ENCODE measurements at places on chromosomes 4 and X.

DNA sequence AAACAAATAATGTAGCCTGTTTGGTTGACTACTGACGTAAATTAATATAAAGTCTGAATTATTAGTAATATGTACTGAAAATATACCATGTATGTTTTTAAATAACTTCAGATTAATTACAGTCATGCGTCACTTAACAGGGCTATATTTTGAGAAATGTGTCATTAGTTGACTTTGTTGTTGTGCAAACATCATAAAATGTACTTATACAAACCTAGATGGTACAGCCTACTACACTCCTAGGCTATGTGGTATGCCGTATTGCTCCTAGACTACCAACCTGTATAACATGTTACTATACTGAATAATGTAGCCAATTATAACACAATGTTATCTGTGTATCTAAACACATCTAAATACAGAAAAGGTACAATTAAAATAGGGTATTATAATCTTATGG lies 66.6 kb downstream of the RNF150 start:
- no peak for DNase-seq

GRCh38 chr4:22410645-22411247 lies 105.1 kb downstream of the ADGRA3 start:
- no peak for DNase-seq

GRCh38 chrX:71095981-71096759 lies 519 bp downstream of the FOXO4 start:
- DNase-seq = no peak

DNA sequence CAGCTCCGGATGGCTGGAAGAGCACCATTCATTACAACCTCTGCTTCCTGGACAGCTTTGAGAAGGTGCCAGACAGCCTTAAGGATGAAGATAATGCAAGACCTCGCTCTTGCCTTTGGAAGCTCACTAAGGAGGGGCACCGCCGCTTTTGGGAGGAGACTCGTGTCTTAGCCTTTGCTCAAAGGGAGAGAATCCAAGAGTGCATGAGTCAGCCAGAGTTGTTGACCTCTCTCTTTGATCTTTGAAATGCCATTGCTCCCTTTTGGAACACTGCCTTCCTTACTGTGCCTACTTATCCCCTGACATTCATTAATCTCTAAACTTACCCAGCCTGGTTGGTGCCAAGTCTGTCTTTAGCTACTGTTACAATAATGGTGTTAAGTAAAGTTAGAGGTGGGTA lies 1.2 kb downstream of the FOXR2 start:
- DNase-seq = no peak

- DNase-seq = no peak
Measured at GRCh38 chr4:6270636-6271121, 1.0 kb downstream of the WFS1 start.

DNA sequence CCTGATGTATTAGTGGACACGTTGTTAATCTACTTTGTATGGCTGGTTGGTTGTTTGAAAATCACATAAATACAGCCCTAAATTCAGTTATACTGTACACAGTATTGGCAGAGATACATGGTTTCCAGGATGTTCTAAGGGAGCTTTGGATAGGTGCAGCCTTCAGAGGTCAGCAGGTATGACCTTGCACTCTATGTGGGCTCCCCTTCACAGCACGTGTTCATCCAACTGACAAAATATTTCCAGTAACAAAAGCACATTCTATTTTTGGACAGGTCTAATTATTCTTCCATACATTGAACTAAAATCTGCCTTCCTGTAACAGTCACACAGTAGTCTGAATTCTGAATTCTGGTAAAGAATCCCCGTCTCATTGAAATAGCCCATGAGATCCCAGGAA lies 92.8 kb upstream of the RAPGEF2 start:
- no peak for DNase-seq

GRCh38 chr4:7063362-7063761 lies 4.5 kb downstream of the GRPEL1 start:
- no peak for DNase-seq

DNA sequence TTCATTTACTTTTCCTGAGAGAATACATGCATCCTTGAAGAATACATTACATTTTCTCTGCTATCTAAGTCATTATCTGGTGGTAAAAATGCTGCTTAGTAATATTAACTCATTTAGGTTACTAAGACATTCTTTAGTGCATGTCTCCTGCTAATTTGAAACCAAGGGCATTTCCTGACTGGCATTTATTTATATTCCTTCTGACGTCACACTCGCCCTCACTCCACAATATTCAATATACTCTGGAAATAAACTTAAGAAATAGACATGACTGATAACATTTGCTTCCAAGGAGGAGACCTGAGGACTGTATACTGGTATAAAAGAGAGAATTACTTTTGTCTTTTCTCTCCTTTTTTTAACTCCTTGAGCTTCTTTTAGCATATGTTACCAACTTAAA lies 619.5 kb upstream of the SMIM31 start:
- DNase-seq = no peak

GRCh38 chr4:157895205-157895604 lies 277.6 kb downstream of the GASK1B start:
- DNase-seq = no peak

DNA sequence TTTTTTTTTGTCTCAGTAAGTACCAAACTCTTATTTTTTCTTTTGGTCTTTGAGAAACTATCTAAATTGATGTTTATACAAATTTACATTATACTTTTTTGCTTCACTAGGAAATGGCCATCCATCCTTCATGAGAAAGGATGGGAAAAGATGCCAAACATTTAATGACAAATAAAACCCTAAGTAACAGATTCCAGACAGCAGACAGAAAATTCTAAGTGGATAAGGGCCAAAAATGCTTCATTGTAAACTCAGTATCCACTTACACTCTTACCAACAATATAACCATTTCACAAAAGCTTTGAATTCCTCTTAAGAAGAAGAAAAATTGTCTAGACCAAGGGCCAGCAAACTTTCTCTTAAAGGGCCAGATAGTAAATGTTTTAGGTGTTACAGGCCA lies 3.5 kb downstream of the GUCY1B1 start:
- DNase-seq = no peak

- no peak for DNase-seq
Measured at GRCh38 chr4:22471999-22472461, 43.8 kb downstream of the ADGRA3 start.

- no peak for DNase-seq
Measured at GRCh38 chr4:8729408-8730149, 137.0 kb downstream of the CPZ start.

GRCh38 chr4:72875138-72875537 lies 194.4 kb downstream of the COX18 start:
- DNase-seq = no peak

DNA sequence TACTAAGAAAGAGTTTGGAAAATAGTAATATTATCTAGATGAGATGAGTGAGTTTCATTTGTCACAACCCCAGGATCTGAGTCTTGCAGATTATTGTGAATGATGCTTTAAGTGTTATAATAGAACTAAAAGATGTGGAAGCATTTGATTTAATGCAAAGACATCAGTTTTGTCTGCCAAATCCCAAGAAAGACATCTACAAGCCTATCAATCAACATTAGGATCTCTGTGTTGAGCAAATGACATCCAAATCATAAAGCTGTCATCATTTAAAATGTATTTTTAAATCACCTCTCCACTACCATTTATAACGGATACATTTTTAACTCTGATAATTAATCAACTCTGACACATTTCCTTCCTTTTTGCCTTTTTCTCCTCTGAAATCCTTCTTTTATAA lies 310.8 kb upstream of the SLIT2 start:
- DNase-seq = no peak

GRCh38 chr4:72971572-72971971 lies 97.9 kb downstream of the COX18 start:
- no peak for DNase-seq

DNA sequence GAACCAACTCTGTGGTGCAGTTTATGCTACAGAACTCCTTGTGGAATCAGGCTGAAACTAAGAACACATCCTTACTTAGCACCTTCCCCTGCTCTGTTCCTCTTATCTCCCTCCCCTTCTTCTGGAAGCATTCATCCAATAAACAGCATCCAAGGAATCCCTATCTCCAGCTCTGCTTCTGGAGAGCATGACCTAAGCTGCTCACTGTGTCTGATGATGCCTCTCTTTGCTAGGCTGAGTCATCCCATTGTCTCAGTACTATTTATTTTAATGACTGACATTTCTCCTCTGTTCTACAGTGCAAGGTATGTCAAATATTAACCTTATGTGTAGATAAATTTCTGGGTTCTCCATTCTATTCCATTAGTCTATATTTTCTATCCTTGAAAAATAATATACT lies 71.2 kb downstream of the BEND2 start:
- DNase-seq = no peak

- DNase-seq = no peak
Measured at GRCh38 chr4:104795264-104795939, 300.7 kb upstream of the CXXC4 start.

DNA sequence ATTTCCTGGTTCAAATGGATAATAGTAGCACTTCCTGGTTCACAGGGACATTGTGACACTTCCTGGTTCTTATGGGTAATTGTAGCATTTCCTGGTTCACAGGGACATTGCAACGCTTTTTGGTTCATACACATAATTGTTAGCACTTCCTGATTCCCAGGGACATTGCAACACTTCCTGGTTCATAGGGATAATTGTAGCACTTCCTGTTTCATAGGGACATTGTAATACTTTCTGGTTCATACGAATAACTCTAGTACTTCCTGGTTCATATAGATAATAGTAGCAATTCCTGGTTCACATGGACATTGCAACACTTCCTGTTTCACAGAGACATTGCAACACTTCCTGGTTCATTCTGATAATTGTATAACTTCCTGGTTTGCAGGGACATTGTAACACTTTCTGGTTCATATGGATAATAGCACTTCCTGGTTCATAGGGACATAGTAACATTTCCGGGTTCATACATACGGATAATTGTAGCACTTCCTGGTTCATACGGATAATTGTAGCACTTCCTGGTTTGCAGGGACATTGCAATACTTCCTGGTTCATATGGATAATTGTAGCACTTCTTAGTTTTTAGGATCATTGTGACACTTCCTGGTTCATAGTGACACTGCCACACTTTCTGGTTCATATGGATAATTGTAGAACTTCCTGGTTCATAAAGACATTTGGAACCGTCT lies 61.6 kb upstream of the CD99 start:
- DNase-seq = no peak

DNA sequence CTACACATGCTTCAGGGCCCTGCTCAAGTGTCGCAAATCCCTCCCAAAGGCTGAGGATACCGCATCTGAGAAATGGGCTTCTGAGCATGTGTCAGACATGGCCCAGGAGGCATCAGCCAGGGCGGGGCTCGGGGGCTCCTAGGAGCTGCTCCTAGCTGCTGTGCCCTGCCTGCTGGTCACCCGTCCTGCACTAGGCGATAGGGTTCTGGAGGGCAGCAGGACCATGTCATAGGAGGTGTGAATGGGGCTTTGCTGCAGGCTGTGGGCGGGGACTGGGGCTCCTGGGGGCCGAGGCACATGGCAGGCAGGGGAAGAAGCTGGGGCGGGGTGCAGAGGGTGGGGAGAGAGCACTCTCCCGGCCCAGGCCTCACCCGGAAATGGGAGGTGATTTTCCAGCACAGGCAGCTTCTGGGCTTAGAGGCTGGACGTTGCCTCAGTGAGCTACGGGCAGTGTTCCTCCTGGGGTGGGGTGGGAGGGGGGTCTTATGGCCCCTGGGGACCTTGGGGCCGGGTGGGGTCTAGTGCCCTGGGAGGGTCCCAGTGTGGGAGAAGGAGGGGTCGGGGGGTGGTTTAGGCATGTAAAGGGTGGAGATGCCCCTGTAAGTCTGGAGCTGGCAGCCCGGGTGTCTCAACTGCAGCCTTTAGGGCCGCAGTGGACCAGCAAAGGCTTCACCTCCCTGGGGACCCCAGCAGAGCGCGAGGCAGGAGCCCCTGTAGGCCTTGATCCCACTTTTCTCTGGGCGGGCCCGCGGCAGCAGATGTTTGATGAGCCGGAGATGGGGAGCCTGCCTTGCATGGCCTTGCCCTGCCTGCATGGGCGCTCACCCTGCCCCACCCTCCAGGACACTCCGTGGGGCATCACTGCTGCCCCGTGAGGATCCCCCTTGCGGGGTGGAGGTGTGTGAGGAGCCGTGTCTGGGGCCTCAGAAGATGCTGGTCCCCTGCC lies 98.6 kb upstream of the LRPAP1 start:
- DNase-seq = no peak

- no peak for DNase-seq
Measured at GRCh38 chr4:163172647-163173046, 6.0 kb upstream of the NAF1 start.

- no peak for DNase-seq
Measured at GRCh38 chr4:10055871-10056270, 34.6 kb upstream of the SLC2A9 start.

DNA sequence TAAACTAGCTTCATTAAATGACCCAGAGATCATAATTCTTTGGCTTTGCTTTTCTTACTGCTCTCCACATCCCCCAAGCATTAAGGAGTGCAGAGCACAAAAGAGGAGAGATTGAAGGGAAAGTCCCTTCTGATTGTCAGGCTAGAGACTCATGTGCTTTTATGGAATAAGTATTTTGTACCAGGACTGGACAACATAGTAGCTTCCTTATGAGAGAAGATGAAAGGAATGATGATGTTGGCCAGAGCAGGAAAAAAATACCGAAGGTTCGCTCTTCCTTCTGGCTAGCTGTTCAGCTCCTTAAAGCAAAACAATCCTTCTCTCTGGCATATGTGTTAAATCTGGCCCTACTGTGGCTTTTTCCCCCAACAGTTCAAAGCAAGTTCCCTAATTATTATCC lies 53.1 kb downstream of the HOPX start:
- no peak for DNase-seq

- no peak for DNase-seq
Measured at GRCh38 chr4:24932515-24933225, 19.8 kb upstream of the CCDC149 start.

DNA sequence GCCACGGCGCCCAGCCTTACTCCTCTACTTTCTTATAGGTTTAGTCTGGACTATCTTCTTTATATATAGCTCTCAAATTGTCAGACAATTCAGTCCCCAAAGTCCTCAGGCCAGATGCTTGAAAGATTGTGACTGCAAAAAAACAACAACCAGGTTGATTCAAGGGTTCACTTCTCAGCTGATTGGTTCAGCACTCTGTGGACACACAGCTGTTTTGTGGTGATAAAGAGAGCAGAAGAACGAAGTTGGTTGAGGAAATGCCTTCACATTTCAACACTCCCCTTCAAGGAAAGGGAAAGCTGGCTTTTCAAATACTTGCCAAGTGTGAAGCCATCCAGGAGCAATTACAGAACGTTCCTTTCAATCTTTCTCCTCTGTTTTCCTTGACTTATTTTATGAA lies 166.8 kb downstream of the SHROOM3 start:
- no peak for DNase-seq

- DNase-seq = no peak
Measured at GRCh38 chrX:40153345-40154249, 55.8 kb upstream of the BCOR start.

GRCh38 chrX:30713061-30713525 lies 59.9 kb downstream of the GK start:
- DNase-seq = peak; percentile 8

DNA sequence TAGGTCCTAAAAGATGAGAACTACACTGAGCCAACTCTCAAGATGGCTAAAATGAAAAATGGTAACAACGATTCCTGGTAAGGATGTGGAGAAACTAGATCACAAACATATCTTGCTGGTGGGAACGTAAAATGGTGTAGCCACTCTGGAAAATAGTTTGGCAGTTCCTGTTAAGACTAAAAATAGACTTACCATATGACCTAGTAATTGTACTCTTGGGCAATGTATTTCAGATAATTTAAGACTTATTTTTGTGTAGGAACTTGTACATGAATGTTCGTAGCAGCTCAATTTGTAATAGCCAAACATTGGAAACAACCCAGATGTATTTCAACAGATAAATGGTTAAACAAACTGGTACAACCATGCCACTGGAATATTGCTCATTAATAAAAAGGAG lies 106.2 kb downstream of the HDAC8 start:
- DNase-seq = no peak
